ENCODE measurements at places on chromosomes 12 and 14.

GRCh38 chr12:131543040-131543439 lies 167.8 kb upstream of the SFSWAP start:
- DNase-seq = no peak

- no peak for DNase-seq
Observed at GRCh38 chr12:49367381-49368239, at the start of gene SPATS2. TSS of gene SPATS2 (plus strand) at chr12:49367462. CDS start at chr12:49461013, 93,551 bp downstream.

DNA sequence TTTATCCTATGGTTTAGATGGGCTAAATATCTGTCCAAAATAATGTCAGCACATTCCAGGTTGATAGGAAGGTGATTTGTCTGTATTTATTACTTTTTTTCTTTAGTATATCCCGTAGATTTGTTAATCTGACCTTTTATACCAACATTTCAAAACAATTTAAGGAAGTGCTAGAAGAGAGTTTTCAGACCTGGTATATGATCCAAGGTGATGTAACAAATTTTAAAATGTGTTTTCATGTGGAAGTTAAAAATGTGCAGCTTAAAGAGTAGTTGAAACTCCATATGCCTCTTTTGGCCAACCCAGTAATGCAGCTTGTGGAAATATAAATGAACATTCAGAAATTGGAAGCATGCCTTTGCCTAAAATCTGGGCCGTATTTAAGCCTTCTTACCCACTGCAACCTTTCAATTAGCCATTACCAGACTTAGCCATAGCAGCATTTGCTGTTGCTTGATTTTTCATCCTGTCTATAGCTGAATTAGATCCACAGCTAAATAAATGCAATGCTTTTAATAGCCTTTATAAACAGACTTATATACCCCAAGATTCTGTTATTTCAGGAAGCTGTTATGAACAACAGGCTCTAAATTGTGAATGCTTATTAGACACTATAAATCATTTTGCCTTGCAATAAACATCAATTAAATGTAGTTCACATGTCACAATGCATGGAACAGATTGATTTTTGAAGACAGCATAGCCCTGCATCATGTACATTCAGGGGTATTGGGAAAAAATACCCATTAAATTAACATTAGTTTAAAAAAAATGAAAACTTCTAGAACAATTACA lies 271.2 kb downstream of the PDZRN4 start:
- DNase-seq = no peak

DNA sequence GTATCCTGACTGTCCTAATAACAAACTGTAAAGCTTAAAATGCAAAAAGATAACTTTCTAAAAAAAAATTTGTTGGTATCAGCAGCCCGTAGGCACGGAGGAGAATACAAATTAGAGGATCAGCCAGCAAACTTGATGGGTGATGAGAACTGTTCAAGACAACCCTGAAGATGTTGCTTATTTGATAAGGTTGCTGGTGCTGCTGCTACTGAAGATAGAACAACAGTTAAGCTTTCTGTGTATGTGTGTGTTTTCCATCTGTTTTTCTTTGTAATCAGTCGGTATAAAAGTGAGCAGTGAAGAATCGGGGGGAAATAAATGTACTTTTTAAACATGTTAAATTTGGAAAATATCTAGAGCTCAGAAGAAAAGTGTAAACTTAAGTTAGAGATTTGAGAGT lies 67.4 kb upstream of the POC1B start:
- no peak for DNase-seq

- DNase-seq = no peak
Observed at GRCh38 chr12:80692114-80692513, 15.3 kb upstream of the MYF6 start.

- peak; percentile 96 for DNase-seq
Observed at GRCh38 chr12:124392667-124393413, 97.9 kb downstream of the RFLNA start.

DNA sequence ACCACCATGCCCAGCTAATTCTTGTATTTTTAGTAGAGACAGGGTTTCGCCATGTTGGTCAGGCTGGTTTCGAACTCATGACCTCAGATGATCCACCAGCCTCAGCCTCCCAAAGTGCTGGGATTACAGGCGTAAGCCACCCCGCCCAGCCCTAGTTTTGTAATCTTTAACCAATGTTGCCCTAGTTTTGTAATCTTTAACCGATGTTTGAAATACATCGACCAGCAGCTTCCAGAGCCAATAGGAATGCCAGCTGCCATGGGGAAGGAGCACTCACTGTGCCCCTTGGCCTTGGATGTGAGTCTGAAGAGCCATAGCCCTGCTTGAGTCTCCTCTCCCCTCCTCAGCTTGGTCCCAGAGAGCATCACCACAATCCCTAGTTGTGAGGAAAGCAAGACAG lies 209.3 kb upstream of the RGS6 start:
- DNase-seq = no peak

GRCh38 chr12:94047781-94048567 lies 100.4 kb upstream of the PLXNC1 start:
- DNase-seq = no peak

GRCh38 chr14:100692256-100692655 lies 34.4 kb upstream of the DLK1 start:
- no peak for DNase-seq

GRCh38 chr12:132904718-132905328 lies 17.4 kb upstream of the CHFR start:
- peak; percentile 92 for DNase-seq

GRCh38 chr12:116161588-116161987 lies 115.9 kb downstream of the MED13L start:
- no peak for DNase-seq

GRCh38 chr14:99581938-99582337 lies 22.1 kb downstream of the CCDC85C start:
- DNase-seq = no peak

- DNase-seq = no peak
Observed at GRCh38 chr14:59344691-59345455, 120.3 kb downstream of the GPR135 start.

GRCh38 chr14:78358591-78358990 lies 188.4 kb downstream of the NRXN3 start:
- DNase-seq = no peak

- no peak for DNase-seq
Observed at GRCh38 chr12:111285200-111285599, 83.7 kb downstream of the PHETA1 start.

Measured in mesenteric fat pad (tissue), 1 donor.